ENCODE measurements at places on chromosomes 12 and 14.
A peak's percentile ranks its signal among the peaks of the same experiment; 100 is the strongest.

- peak; percentile 78 for DNase-seq
Observed at GRCh38 chr12:107320033-107320928, 226.9 kb upstream of the CRY1 start.

GRCh38 chr14:104436741-104437701 lies 142.5 kb upstream of the C14orf180 start:
- no peak for DNase-seq

DNA sequence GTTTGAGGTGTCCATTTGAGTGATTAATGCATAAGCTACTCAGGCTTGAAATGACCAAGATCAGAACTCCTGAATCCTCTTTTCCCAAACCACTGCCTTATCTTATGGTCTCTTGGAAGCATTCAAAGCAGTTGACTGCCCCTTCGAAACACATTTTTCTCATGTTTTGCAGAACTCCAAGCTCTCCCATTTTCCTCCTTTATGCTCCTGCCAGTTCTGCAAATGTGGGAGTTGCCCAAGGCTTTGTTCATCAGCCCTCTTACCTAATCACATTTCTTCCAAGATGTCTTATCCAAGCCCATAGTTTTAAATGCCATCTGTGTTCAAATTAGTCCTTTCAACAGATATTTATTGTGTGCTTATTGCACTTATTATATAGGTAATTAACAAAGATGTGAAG lies 1.8 kb upstream of the DNAAF2 start:
- no peak for DNase-seq

- no peak for DNase-seq
Observed at GRCh38 chr14:95488376-95489213, 27.9 kb downstream of the SYNE3 start.

GRCh38 chr12:112828541-112828940 lies 37.0 kb downstream of the RPH3A start:
- no peak for DNase-seq

DNA sequence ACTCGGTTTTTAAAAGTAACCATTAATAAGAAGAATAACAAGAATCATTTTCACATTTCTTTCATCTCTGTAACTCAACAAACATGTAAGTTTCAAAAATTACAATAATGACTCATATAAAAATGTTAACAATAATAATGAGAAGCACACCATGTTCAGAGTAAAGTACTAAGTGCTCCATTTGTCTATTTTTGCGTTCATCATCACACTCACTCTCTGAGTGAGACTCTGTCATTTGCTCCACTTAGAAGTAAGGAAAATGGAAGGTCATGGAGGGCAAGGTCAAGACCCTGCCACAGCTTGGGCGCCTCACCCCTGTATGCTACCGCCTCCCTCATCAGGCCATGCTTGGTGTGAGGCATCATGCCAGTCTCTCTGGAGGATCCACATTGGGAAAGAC lies 129.9 kb downstream of the TMEM30B start:
- no peak for DNase-seq

GRCh38 chr12:94641283-94641682 lies 9.1 kb downstream of the TMCC3 start:
- DNase-seq: no peak

All from activated CD4-positive, alpha-beta T cell treated with anti-CD3 and anti-CD28 coated beads for 4 hours (primary cell).